Stimulated activated CD8-positive, alpha-beta memory T cell treated with anti-CD3 and anti-CD28 coated beads, Interleukin-2, amount 100 ng/mL, for 48 hours (primary cell): ENCODE measurements at places on chromosomes 6 and 20.

DNA sequence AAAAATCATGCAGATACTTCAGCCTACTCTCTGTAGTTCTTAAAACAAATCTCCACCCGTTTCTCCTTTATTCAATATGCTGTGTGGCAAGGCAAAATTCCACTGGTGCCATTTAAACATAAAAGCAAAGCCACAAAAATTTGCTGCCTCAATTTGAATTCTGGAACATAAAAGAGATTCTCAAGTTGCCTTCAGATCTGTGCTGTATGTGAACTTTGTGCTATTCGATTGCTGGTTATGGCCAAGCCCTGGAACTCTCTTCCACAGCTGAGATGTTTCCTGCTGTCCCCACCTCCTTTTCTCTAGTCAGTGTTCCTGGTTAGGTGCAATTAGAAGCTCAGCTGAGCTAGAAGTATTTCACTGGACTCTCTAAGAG is 395.3 kb upstream of the BTBD3 start:
- no peak for DNase-seq

DNA sequence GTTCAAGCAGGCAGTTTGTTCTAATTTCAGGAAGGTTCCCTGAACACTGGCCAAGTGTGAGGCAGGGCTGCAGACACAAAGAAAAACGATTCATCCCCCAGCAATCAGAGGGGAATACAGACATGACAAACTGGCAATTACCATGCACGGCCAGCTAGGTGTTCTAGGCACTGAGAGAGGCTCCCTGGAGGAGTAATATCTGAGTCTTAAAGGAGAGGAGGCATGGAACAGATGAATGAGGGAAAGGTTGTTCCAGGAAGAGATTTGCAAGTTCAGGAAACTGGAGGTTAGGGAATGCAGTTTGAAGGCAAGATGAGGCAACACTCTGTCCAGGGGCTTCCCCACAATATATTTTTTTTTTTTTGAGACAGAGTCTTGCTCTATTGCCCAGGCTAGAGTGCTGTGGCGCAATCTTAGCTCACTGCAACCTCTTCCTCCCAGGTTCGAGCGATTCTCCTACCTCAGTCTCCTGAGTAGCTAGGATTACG is 11.1 kb downstream of the RRAGD start:
- DNase-seq: no peak

DNA sequence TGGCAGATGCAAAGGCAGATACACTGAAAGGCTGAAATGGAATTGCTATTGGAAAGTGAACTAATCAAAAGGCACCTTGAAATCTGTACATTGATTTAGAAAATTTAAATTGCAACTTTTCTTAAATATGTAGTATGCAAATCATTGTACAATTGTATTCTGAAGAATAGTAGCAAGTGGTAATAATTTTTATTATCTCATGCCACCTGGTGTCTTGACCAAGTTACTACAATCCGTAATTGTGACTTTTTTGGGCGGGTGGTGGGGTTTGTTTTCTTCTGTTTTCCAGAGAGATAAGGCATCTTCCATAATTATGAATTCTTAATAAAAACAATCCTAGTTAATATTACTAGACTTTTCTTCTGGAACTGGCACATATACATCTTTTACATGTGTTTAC is 12.5 kb upstream of the BCKDHB start:
- no peak for DNase-seq

- no peak for DNase-seq
Measured at GRCh38 chr20:14691994-14692393, 354.6 kb upstream of the FLRT3 start.

DNA sequence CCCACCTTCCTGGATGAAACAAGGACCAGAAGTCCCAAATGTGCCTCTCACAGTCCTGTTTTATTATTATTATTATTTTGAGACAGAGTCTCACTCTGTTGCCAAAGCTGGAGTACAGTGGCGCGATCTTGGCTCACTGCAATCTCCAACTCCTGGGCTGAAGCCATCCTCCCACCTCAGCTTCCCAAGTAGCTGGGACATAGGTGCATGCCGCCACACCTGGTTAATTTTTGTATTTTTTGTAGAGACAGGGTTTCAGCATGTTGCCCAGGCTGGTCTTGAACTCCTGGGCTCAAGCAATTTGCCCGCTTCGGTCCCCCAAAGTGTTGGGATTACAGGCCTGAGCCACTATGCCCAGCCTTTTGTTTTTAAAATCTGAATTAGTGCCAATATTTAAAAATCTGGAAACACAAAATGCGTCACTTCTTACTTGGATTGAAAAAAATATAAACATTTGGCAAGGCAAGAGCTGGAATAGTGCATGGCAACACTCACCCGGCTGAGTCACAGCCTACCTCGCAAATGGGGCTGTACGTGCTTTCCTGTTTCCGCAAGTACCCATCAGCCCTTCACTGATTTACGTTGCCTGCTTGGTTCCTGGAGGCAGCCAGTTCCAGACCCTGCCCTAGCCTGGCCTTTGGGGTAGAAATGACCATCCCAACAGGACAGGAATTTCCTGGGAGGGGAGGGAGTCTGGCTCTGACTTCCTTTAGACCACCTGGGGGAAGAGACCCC is 6.3 kb downstream of the SDCBP2 start:
- DNase-seq: no peak

GRCh38 chr6:118377711-118378414 is 170.2 kb upstream of the PLN start:
- no peak for DNase-seq

- no peak for DNase-seq
Measured at GRCh38 chr20:35021063-35021462, 65.4 kb downstream of the MYH7B start.

GRCh38 chr6:110043366-110043994 is 65.4 kb downstream of the GPR6 start:
- no peak for DNase-seq

- no peak for DNase-seq
Measured at GRCh38 chr6:150606647-150607328, 7.1 kb downstream of the PLEKHG1 start.

DNA sequence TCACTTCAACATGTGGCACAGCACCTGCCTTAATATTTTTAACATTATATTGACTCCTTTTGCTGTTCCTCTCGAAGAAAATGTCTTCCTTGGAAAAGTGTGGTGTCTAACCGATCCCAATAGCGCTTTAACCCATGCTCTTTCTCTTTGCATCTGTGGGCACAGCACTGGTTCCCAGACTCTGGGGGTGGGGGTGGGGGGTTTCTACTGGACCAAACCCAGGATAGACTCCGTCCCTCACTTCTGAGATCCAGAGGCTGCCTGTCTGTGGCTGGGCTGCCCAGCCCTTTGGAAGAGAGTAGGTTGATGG is 3.9 kb upstream of the ZNF292 start:
- DNase-seq: no peak

GRCh38 chr6:30913721-30914075 is 340 bp upstream of the VARS2 start:
- no peak for DNase-seq

- no peak for DNase-seq
Measured at GRCh38 chr6:51926125-51926524, 161.3 kb downstream of the PKHD1 start.

DNA sequence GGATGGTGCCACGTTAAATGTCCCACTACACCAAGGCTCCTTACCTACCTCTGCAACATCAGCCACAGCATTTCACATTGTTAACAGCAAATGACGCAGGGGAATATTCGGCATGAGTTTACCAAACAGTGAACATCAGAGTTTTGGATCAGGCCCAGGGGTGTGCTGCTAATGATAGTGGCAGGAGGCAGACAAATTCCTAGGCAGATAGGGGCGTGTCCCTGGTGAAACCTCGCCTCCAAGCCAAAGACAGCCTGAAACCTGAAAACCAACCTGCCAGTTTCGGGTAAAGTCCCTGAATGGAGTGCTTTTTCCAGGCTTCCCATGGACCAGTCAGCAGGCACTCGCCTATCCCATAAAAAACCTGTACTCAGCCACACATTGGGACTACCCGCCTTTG is 133.6 kb downstream of the SH3BGRL2 start:
- no peak for DNase-seq

- DNase-seq: peak; percentile 31
Measured at GRCh38 chr20:1185790-1186334, 1.1 kb upstream of the TMEM74B start.

GRCh38 chr20:36352843-36353553 is 46.9 kb downstream of the DLGAP4 start:
- no peak for DNase-seq
